CD4-positive, alpha-beta T cell treated with Interleukin-10 for 1 hour (primary cell): ENCODE measurements at places on chromosomes 2 and 18.

- no peak for DNase-seq
Observed at GRCh38 chr18:73942081-73942625, 205.5 kb downstream of the FBXO15 start.

- no peak for DNase-seq
Observed at GRCh38 chr2:6968319-6969100, 51.3 kb downstream of the RNF144A start.

DNA sequence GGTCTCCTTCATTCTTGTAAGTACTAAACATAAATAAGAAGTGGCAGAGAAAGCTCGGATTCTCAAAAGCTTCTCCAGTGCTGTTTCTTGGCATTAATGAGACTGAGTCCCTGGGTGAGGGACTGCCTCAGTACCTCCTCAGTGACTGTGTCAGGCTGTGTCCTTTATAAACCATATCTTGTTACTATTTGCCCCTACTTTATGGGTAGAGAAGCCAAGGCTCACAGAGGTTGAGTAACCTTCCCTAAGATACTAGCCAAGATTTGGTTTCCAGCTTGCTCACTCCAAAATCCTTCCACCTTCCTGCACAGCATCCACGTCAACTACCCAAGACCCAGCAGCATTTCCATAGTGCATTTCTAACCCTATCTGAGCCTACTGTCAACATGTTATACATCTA lies 55.6 kb downstream of the THUMPD2 start:
- no peak for DNase-seq

DNA sequence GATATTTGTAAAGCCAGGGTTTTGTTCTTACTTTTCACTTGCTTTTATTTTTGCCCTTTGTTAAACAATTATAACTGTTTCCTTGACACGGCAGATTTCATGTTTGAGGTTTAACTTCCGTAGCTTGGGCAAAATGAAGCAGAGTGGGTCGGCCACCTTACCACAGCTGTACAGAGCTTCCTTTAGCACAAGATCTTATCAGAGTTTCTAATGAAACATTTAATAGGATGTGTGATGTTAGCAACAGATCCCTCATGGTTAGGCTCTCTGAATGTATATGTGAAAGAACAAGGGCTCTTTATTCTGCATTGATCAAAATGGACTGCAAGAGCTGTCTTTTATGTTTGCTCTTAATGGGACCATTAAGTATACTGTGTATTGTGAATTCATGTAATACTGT lies 22.3 kb downstream of the RNF125 start:
- peak; percentile 71 for DNase-seq

- DNase-seq = no peak
Observed at GRCh38 chr2:70328921-70329561, 27.2 kb upstream of the FAM136A start.

- no peak for DNase-seq
Observed at GRCh38 chr18:35617865-35618264, 36.3 kb downstream of the GALNT1 start.

- DNase-seq = no peak
Observed at GRCh38 chr2:153455403-153455802, 23.2 kb downstream of the RPRM start.

DNA sequence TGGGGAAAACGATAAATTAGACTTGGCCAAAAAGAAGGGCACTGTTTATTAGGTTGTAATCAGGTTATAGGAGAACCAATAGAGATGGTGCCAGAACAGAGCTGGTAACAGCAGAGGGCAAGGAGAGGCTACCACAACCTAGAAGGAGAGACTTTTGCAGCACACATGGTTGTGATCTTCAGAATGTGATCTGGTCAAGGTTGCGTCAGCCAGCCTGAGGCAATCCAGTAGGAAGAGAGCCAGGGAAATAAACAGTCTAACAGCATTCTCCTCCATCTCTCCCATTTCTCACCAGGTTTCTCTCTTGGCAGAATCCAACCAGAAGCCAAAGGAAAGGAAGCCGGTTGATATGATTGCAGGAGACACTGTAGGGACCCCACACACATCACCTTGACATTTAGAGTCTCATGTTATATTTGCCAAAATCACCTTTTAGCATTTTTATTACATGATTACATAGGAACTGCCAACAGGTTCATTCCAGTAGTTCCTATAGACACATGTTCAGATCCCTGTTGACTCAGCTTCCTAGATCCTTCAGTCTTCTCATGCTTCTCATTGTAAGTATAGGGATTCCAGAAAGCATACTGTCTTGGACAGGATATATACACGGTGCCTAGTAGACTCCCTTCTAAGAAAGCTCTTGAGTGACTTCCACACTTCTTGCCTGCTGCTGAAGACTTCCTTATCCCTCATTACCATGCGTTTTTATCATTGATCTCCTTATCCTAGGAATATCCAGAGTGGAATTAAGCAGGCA lies 17.6 kb upstream of the SPATS2L start:
- DNase-seq = no peak

DNA sequence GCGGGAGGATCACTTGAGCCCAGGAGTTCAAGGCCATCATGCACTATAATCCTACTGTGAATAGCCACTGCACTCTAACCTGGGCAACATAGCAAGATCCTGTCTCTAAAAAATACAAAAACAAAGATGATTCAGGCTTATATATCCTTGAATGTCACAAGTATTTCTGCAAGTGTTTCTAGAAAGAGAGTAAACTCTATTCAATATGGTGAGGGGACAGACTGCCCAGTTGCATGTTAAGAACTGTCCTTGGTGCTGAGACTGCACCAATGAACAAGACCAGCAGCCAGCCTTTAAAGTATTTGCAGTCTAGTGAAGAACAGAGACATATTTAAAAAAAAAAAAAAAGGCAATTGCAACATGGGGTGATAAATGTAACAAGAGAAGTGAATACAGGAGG lies 16.4 kb downstream of the MAP3K19 start:
- DNase-seq = no peak

DNA sequence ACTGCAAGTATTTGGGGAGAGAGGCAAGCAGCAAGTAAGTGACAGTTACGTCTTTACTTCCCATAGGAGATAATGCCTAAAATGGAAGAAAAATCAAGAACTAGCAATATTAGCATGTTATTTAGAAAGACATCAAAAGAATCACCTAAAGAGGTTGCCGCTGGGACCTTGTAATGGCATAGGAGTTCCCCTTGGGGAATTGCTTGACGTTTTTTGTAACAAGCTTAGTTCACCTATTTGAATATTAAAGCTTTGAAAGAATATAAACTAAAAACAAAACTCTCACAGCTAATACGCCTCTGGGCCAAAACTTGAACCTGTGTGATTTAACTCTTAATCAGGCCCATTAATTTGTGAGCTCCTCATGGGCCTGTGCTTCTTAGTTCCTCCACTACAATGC lies 89.0 kb downstream of the AAK1 start:
- DNase-seq = no peak

GRCh38 chr2:173016451-173016850 lies 59.2 kb upstream of the MAP3K20 start:
- DNase-seq = no peak

DNA sequence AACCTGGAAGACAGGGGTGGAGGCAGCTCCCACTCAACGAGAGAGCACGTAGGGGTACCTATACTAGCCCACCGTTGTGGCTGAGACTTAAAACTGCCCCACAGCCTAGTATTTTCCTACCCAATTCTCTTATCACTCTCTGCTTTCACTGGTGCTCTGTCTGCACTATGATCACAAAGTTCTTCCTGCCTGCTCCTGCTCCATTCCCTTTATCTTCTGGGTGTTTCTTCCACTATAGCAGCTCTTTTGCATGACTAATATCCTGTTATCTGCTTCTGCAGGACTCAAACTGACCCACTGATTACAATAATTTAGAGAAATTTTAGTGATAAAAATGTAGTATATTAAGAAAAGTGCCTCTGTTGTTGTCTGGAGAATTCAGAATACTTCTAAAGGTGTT lies 184.8 kb downstream of the LRP1B start:
- no peak for DNase-seq

- no peak for DNase-seq
Observed at GRCh38 chr2:10165861-10166675, 43.5 kb downstream of the RRM2 start.

DNA sequence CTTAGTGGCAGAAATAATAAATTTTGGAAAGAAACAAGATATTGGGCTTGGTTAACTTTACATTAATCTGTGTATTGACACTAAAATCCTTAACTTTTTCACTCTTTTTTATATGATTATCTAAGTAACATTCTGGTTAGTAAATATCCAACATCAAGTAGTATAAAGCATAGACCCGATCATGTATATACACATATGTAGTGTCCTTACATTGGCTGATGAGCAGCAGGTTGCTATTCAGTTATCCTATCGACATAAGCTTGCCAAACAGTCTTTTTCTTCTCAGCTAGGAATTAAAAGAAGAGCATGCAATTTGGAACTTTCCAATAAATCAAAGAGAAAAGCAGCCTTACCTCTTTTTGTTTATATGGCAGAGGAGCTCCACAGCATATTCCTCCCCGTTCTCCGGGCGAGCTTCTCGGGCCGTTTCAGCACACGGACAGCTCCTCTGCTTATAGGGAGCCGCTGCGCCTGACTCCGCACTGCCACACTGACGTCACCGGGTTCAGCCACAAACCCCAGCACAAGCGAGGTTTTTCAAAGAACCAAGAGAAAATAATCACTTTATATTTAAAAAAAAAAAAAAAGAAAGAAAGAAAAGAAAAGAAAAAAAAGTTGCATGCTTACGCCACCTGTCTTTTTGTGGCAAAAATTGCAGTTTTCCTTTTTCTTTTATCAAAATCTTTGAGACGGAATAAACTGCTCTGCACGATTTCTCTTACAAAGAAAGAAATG lies at the start of gene SCG2:
Gene SCG2, minus strand, starts transcription at position 430 of the 735 bp plus-strand sequence. CDS start 3,079 bp downstream, outside the sequence.
- DNase-seq = peak; percentile 5

- DNase-seq = no peak
Observed at GRCh38 chr2:155310589-155310988, 612.1 kb downstream of the KCNJ3 start.

- DNase-seq = no peak
Observed at GRCh38 chr2:28513097-28513496, 17.2 kb downstream of the PLB1 start.

GRCh38 chr2:9681427-9681817 lies 50.6 kb upstream of the YWHAQ start:
- DNase-seq = peak; percentile 65

DNA sequence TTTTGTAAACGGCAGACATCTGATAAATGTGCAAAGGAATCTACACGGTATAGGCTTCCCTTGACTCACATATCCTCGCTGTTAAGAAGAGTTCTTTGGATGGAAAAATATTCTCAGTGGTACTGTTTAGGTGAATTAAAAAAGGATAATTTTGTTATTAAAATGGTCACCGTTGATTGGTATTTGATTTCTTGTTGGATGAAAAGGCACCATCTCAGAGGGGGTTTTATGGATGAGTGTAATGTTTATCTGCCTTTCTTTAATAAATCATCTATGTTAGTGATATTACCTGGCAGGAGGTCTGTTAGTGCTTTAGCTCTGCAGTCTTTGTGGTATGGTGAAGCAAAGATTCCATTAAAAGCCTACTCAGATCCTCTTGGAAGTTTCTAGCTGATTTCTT lies 92.3 kb downstream of the MGAT5 start:
- no peak for DNase-seq

- DNase-seq = no peak
Observed at GRCh38 chr2:241846406-241846805, 12.3 kb downstream of the PDCD1 start.

DNA sequence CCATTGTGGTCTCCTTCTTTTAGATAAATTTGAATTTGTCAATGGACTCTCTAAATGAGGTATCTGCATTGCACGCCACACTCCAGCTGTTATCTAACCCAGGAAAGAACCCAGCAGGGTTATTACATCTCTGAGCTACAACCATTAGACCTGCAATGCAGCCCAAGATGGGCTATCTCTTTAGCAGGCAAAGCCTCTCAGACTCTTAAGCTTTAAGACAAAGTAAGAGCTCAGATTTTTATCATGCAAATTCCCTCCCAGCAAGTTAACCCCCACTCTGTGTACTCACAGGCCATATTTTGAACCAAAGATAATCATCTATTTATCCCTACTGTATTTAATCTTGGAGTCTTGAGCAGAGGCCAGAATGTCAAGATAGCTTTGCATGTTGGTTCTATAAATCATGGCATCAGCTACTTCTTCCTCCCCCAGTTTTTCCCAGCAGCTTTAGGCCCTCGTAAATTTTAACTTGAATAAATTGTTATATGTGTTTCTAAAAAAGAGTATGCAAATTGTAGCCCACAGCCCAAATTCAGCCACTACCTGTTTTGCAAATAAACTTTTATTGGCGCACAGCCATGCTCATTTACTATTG lies 273.7 kb upstream of the PKDCC start:
- DNase-seq = no peak

- no peak for DNase-seq
Observed at GRCh38 chr2:25421289-25421688, 79.6 kb upstream of the DNMT3A start.

DNA sequence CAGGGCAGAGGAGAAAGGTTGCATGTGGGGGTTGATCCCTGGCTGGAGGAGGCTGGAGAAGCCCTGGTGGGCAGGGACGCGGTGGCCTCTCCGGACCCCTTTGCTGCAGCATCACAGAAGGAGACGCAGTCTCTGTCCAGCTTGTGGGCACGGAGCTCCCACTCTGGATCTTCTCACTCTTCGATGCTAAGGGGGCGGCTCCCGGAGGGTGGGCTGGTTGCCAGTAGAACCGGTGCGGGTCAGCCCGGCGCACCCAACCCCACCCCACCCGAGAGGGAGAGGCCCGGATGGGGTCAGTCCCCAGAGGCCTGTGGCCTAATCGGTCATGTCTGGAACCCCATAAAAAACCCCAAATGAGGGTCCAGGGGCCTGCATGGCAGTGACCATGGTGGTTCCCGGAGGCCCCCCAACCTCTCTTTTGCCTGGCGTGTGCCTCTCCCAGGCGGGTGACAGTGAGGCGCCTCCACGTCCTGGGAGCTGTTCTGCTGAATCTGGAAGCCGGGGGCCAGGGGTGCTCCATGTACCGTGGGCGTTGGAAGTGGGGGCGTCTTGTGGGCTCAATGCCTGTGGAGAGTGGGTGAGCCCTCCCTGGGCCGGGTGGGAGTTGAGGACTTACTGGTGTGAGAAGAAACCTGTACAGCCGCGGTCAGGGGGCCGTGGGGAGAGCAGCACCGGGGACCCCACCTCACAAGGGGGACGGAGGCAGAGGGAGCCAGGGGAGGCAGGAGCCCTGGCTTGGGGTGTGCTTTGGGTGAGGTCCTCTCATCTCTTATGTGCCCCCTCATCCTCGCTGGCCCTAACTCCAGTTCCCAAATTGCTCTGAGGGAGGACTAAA lies 79.6 kb downstream of the RTP5 start:
- DNase-seq = no peak

DNA sequence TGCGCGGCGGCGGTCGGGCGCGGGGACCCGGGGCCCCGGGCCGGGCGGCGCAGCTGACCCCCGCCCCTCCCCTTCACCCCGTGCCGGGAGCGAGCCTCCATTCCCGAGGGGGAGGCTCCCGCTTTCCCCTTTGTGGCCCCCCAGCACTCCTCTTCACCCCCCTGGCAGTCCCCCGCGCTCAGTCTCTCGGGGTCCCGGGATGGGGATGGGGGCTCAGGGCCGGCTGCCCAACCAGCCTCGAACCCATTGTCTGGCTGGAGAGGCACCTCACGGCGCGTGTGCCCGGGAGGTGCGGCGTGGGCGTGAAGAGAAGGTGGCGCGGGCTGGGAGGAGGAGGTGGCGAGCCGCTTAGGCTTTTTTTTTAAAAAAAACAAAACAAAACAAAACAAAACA lies 748 bp downstream of the FMNL2 start:
- DNase-seq = no peak

GRCh38 chr2:224890372-224890771 lies 151.9 kb downstream of the DOCK10 start:
- DNase-seq = no peak

- DNase-seq = no peak
Observed at GRCh38 chr2:173990970-173991819, 26.0 kb upstream of the SP3 start.

- no peak for DNase-seq
Observed at GRCh38 chr2:71926089-71926447, 221.6 kb downstream of the CYP26B1 start.

- no peak for DNase-seq
Observed at GRCh38 chr2:51263951-51264350, 232.0 kb upstream of the NRXN1 start.
